ENCODE measurements at places on chromosomes 3 and 15.

- no peak overlapping the region for H3K4me3 ChIP-seq
- H3K27ac ChIP-seq: no peak overlapping the region
- no peak for DNase-seq
- H3K4me1 ChIP-seq: no peaks in the 10 kb centered on the region
- H3K36me3 ChIP-seq: no peaks in the 10 kb centered on the region
- peaks cover 1% of the 10 kb centered on the region for H3K27me3 ChIP-seq
These were observed 555.8 kb upstream of the IL12A start for GRCh38 chr3:159432682-159433340.

DNA sequence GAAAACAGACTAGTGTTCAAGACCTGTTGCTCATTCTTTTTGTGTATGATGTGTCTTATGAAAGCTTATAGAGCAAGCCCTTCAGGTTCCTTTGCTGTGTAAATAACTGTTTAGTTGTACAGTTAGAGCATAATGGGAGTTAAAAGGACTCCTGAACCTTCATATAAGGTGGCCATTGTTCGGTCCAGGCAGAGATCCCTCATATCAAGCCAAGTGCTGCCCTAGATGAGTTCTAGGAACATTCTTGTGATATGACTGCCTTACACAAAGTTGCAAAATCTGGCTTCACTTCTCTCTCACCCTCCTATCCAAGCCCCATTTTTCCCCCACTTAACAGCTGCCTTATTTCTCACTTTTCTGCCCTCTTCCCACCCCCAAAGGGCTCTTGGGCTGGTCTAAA, 26.9 kb downstream of the GYG1 start:
- H3K4me3 ChIP-seq: no peak overlapping the region
- DNase-seq: no peak
- no peaks in the 10 kb centered on the region for H3K27me3 ChIP-seq
- peaks cover 5% of the 10 kb centered on the region for H3K4me1 ChIP-seq
- H3K27ac ChIP-seq: no peak overlapping the region

GRCh38 chr15:84598993-84599392, 1.8 kb upstream of the ZSCAN2 start:
- no peak overlapping the region for H3K4me3 ChIP-seq
- H3K36me3 ChIP-seq: peaks cover 3% of the 10 kb centered on the region
- peaks cover 2% of the 10 kb centered on the region for H3K27me3 ChIP-seq
- peaks cover 36% of the 10 kb centered on the region for H3K4me1 ChIP-seq

DNA sequence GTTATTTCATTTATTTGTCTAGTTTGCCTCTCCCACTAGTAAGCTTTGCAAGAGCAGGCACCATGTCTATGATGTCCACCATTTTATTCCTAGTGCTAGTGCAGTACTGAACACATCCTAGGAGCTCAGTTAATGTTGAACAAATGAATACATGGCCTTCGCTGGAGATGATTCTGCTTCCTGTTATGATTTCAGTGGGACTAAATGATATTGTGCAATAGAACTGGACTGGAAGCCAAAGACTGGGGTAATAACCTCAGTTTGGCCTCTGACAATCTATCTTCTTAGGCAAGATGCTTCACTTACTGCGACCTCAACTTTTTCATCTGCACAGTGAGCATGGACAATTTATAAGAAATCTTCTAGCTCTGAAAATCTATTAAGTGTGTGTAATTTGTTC, 191.3 kb downstream of the ADAMTSL3 start:
- H3K27me3 ChIP-seq: peaks cover 2% of the 10 kb centered on the region
- no peak overlapping the region for H3K27ac ChIP-seq
- no peak overlapping the region for H3K4me3 ChIP-seq
- no peaks in the 10 kb centered on the region for H3K4me1 ChIP-seq
- no peaks in the 10 kb centered on the region for H3K36me3 ChIP-seq

- no peak for DNase-seq
- no peak overlapping the region for H3K27ac ChIP-seq
- H3K4me3 ChIP-seq: no peak overlapping the region
- no peaks in the 10 kb centered on the region for H3K36me3 ChIP-seq
- peaks cover 3% of the 10 kb centered on the region for H3K4me1 ChIP-seq
- peaks cover 23% of the 10 kb centered on the region for H3K27me3 ChIP-seq
These were observed 24.2 kb downstream of the RNU5B-1 start for GRCh38 chr15:65328506-65329287.

GRCh38 chr3:71208211-71209095, 375.1 kb downstream of the FOXP1 start:
- no peak overlapping the region for H3K4me3 ChIP-seq
- peaks cover 13% of the 10 kb centered on the region for H3K36me3 ChIP-seq
- H3K27me3 ChIP-seq: no peaks in the 10 kb centered on the region
- peak overlapping the region; percentile 51 for H3K27ac ChIP-seq
- no peak for DNase-seq

DNA sequence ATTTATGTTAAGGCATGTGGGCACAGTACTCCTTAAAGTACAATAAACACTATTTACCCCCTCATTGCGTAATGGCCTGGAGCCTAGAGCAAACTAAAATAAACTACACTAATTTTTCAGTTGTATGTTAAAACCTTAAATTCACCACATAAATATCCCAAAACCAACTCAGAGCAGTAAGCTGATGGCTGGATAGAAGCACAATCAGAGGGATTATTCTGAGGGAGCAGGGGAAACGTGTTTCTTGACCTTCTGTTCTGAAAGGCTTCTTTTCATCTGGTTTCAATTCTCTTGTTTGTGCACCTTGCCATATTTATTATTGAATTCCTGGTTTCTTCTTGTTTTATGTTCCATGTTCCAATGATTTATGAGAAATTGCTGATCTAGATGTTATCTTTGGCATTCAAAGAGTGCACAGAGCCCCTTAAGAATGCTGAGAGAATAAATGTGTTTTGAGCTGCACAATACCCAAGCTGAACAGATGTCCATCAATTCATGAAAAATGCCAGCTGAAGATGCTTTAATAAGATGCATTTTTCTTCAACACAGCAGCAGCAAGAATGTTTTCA, 29.6 kb downstream of the RPL22L1 start:
- no peak for DNase-seq
- no peak overlapping the region for H3K4me3 ChIP-seq
- peaks cover 11% of the 10 kb centered on the region for H3K27me3 ChIP-seq
- no peak overlapping the region for H3K27ac ChIP-seq
- H3K36me3 ChIP-seq: no peaks in the 10 kb centered on the region

DNA sequence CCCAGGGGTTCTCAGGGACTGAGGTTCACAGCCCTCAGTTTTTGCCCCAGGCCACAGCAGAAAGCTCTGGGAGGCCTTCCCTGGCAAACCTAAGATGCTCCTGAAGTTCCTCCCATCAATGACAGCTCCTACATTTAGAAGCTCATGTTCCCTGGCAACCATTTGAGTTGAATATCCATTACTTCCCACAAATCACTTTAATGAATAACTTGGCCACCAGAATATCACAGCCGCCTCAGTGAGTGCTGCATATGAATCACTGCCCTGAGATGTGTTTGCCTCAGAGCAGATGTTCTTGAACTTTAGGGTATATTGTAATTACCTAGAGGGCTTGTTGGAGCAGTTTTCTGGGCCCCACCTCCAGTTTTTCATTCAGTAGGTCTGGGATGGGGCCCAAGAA, 27.4 kb downstream of the SLCO2A1 start:
- no peak for DNase-seq
- no peaks in the 10 kb centered on the region for H3K4me1 ChIP-seq
- no peak overlapping the region for H3K27ac ChIP-seq

GRCh38 chr3:55060896-55061719, 133.2 kb upstream of the LRTM1 start:
- no peak for DNase-seq
- no peaks in the 10 kb centered on the region for H3K27me3 ChIP-seq
- no peak overlapping the region for H3K4me3 ChIP-seq
- no peaks in the 10 kb centered on the region for H3K4me1 ChIP-seq
- H3K27ac ChIP-seq: no peak overlapping the region

- no peaks in the 10 kb centered on the region for H3K27me3 ChIP-seq
- peaks cover 19% of the 10 kb centered on the region for H3K4me1 ChIP-seq
- DNase-seq: no peak
These were observed 146.2 kb downstream of the BBX start for GRCh38 chr3:107668963-107669362.

DNA sequence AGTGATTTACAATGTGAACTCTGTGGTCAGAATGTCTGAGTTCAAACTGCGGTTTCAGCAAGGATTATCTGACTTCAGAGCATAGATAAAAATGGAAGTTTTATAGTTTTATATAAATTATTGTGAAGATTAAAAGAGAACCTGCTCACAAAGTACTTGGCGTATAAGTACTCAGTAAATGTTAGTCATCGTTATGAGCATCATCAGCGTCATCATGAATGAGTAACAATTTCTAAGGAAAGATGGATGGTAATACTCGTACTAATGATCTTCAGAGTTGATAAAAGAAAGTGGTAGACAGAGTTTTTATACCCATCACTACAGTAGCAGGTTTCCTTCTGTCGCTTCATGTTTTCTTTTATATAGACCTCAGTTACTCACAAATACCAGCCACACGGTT, 341.8 kb downstream of the RAP2B start:
- H3K4me3 ChIP-seq: no peak overlapping the region
- no peaks in the 10 kb centered on the region for H3K36me3 ChIP-seq
- H3K27ac ChIP-seq: no peak overlapping the region
- DNase-seq: no peak
- H3K4me1 ChIP-seq: no peaks in the 10 kb centered on the region

GRCh38 chr15:100468285-100468684, 60.5 kb downstream of the CERS3 start:
- peaks cover 4% of the 10 kb centered on the region for H3K36me3 ChIP-seq
- H3K27ac ChIP-seq: no peak overlapping the region
- H3K4me1 ChIP-seq: peaks cover 8% of the 10 kb centered on the region
- DNase-seq: no peak
- H3K27me3 ChIP-seq: peaks cover 1% of the 10 kb centered on the region

- H3K4me1 ChIP-seq: peaks cover 53% of the 10 kb centered on the region
- H3K27me3 ChIP-seq: no peaks in the 10 kb centered on the region
- H3K4me3 ChIP-seq: peak overlapping the region; percentile 70
- DNase-seq: peak; percentile 20
- H3K27ac ChIP-seq: peak overlapping the region; percentile 91
- H3K36me3 ChIP-seq: peaks cover 2% of the 10 kb centered on the region
These were observed 21.3 kb upstream of the SCAANT1 start for GRCh38 chr3:63933459-63933858.

- no peak overlapping the region for H3K4me3 ChIP-seq
- H3K27me3 ChIP-seq: no peaks in the 10 kb centered on the region
- H3K4me1 ChIP-seq: no peaks in the 10 kb centered on the region
- DNase-seq: no peak
These were observed 308.8 kb upstream of the PDZRN3 start for GRCh38 chr3:73933585-73933984.

DNA sequence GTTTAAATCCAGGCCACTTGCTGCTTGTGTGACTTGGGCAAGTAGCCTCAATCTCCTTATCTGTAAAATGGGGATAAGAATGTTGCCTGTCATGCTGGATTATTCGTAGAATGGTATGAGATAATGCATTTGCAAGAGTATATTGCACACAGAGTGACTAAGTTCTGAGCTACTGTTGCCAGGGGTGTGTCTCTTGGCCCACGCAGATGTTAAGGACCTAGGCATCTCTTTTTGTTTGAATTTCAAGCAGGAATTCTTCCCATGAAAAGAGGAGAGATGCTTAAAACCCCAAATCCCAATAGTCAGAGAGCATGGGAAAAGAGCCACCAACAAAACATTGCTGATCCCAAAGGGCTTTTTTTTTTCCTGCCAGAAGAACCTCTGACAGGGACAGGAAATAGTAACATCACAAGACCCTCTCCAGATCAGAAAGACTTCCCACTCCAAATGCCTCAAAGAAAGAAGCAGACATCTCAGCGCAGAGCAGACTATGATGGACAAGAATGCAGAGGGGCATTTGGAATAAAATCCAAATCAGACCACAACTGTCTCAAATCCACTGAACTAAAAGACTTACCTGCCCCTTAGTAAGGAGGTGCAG, 90.5 kb downstream of the MRPL46 start:
- H3K27me3 ChIP-seq: peaks cover 7% of the 10 kb centered on the region
- no peak overlapping the region for H3K4me3 ChIP-seq
- H3K4me1 ChIP-seq: no peaks in the 10 kb centered on the region
- DNase-seq: no peak
- no peak overlapping the region for H3K27ac ChIP-seq
- H3K36me3 ChIP-seq: no peaks in the 10 kb centered on the region

DNA sequence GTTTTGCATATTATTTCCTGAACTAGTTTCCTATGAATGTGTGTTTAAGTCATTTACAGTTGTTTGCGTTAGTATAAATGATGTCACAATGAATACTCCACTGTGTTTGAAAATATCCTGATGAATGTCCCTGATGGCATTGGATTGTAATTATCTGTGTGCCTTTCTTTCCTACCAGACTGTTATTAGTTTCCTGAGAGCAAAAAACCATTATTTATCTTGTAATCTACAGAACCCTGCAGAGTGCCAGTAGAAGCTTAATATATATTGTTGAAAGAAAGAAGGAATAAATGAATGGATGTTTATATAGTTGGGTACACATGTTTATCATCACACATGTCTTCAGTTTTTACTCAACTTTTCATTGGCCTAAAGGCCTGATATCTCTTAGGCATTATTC, 312.6 kb downstream of the AGBL1 start:
- no peaks in the 10 kb centered on the region for H3K4me1 ChIP-seq
- H3K4me3 ChIP-seq: no peak overlapping the region
- DNase-seq: no peak
- no peaks in the 10 kb centered on the region for H3K36me3 ChIP-seq
- H3K27ac ChIP-seq: no peak overlapping the region

- H3K36me3 ChIP-seq: no peaks in the 10 kb centered on the region
- DNase-seq: peak; percentile 27
- no peak overlapping the region for H3K27ac ChIP-seq
These were observed 26.7 kb upstream of the TMC3 start for GRCh38 chr15:81400640-81401236.

DNA sequence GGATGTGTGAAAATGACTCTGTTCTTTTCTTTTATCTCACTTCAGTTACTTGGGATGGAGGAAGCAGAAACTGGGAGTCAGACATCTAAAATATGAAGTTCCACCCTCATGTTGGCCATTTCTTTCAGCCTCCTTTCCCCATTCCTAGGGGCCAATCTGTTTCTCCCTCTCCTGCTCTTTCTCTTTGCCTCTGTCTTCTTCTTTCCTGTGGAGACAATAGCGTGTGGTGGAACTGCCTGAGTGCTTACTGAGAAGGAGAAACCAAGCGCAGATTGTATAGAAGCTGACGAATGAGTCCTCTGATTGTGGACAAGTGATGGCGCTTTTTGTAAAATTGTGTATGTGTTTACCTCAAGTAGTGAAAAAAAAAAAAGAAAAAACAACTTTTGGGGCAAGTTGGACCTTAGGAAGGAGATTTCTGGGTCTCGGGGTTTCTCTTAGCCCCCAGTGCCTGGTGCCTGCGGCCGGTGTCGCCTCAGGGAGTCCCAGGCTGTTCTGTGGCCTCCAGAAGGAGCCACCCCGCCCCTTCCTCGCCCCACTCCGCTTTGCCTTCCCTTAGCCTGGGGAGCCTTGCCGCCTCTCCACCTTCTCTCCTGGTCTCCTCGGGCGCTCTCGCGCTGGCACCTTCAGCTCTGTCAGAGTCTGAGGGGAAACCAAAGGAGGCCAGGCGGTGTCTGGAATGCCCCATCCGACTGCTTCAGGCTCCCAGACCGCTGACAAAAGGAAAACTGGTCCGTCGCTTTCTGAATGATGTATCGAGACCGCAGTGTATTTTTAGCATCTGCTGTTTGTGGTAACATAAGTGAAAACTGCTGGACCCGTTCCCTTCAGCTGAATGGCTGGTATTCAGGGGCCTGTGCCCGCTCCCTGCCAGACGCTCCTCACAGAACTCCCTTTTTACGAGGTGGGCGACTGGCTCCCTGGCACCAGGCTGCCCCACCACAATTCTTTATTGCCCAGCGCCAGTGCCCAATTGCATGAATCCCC, 30.1 kb downstream of the SCG5 start:
- no peak for DNase-seq
- H3K4me1 ChIP-seq: peaks cover 5% of the 10 kb centered on the region
- no peaks in the 10 kb centered on the region for H3K36me3 ChIP-seq
- H3K4me3 ChIP-seq: no peak overlapping the region
- no peaks in the 10 kb centered on the region for H3K27me3 ChIP-seq
- H3K27ac ChIP-seq: no peak overlapping the region

Data from memory B cell (primary cell).